ENCODE measurements at places on chromosomes 12 and 14.

- no peak for DNase-seq
These were observed 456.9 kb upstream of the TMEM132C start for GRCh38 chr12:127810041-127810440.

- DNase-seq = no peak
These were observed 44.8 kb upstream of the TMPO start for GRCh38 chr12:98470469-98471082.

- DNase-seq = no peak
These were observed 17.7 kb upstream of the C1S start for GRCh38 chr12:7042842-7043241.

- DNase-seq = no peak
These were observed 99.9 kb downstream of the FOXN3 start for GRCh38 chr14:89317051-89317691.

DNA sequence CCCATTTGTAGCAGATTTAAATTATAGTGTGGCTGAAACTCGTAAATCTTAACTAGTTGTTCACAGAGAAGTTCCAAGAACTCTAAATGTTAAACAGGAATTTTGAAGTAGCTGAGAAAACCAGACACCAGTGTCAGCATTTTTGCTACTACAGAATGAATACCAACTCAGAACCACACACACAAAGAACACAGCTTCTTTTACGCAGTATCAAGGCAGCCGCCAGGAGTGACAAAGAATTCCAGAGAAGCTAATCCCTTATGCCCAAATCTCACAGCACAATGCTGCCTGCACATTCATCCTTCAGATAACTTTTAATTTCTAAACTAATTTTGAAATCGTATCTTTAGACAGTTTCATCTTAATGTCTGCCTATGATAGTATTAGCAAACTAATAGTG is 37.4 kb downstream of the SLC6A15 start:
- DNase-seq = no peak

- DNase-seq = no peak
These were observed 74.6 kb downstream of the FRMD6 start for GRCh38 chr14:51726166-51726899.

- no peak for DNase-seq
These were observed at the start of gene IKZF4 for GRCh38 chr12:56020423-56021184. Gene IKZF4, plus strand, starts transcription at chr12:56021043. Its CDS starts 451 bp downstream, at chr12:56021494.

GRCh38 chr12:106078358-106079010 is 60.3 kb downstream of the NUAK1 start:
- DNase-seq = no peak

DNA sequence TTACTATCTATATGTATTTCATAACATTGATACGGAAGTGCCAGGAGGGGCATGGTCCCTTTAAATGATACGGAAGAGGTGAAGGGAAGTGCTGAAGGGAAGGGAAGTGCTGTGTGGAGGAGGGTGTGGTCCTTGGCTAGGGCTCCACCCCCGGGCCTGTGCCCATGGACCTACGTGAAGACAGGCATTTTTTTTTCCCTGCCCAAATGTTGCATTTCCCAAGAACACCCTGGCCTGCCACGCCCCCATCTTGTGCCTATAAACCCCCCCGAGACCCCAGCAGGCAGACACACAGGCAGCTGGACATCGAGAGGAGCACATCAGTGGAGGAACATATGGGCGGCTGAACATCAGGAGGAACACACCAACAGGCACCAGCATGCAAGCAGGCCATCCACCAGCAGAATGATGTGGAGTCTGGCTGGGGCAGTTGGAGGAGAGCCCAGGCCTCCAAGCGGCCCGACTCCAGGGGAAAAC is 134.1 kb downstream of the SLC41A2 start:
- DNase-seq = no peak

- no peak for DNase-seq
These were observed 71.2 kb upstream of the COCH start for GRCh38 chr14:30803185-30803584.

DNA sequence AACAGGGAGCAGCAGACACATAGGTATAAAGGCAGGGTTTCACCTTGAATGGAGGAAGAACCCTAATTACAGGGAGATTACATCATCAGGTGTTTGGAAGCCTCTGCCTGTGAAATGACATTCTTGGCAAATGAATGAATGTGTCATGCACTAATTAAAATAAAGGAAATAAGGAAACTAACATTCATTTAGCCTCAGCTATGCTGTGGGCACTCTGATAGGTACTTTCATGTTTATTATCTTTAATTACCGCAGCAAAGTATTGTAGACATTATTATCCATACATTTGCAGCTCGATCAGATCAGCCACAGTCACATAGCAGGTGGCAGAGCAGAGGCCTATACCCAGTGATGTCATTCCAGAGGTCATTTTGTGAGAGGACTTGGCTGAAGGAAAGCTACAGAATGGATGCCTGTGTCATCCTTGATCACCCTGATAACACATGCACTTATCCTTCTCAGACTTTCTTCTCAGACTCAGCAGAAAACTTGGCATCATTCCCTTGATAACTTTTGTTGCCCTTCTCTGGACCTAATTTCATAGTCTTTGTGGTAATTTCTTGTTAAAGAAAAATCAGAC is 18.4 kb downstream of the ZNF664 start:
- no peak for DNase-seq

- no peak for DNase-seq
These were observed 89.0 kb downstream of the AKAP6 start for GRCh38 chr14:32417956-32418552.

GRCh38 chr14:39681782-39682399 is 249.7 kb upstream of the FBXO33 start:
- no peak for DNase-seq
